ENCODE measurements at places on chromosomes 6 and 20. TPM values are rescaled to one million over a fixed set of nuclear protein-coding genes. Genes with fewer than 3 reads are reported as not detected.

GRCh38 chr20:51284176-51284575 lies 258.3 kb downstream of the NFATC2 start:
- DNase-seq, result no peak

- DNase-seq, result no peak
These were observed 586.0 kb upstream of the CHD6 start for GRCh38 chr20:42204109-42204660.

- no peak for DNase-seq
These were observed 84.9 kb downstream of the ASCC3 start for GRCh38 chr6:100796049-100796823.

- DNase-seq, result no peak
These were observed 33.7 kb upstream of the PAQR8 start for GRCh38 chr6:52328303-52328662.

FRK gene
- total RNA-seq, result 8.1 TPM

- DNase-seq, result no peak
These were observed 97.3 kb downstream of the BMP7 start for GRCh38 chr20:57169162-57169561.

DNA sequence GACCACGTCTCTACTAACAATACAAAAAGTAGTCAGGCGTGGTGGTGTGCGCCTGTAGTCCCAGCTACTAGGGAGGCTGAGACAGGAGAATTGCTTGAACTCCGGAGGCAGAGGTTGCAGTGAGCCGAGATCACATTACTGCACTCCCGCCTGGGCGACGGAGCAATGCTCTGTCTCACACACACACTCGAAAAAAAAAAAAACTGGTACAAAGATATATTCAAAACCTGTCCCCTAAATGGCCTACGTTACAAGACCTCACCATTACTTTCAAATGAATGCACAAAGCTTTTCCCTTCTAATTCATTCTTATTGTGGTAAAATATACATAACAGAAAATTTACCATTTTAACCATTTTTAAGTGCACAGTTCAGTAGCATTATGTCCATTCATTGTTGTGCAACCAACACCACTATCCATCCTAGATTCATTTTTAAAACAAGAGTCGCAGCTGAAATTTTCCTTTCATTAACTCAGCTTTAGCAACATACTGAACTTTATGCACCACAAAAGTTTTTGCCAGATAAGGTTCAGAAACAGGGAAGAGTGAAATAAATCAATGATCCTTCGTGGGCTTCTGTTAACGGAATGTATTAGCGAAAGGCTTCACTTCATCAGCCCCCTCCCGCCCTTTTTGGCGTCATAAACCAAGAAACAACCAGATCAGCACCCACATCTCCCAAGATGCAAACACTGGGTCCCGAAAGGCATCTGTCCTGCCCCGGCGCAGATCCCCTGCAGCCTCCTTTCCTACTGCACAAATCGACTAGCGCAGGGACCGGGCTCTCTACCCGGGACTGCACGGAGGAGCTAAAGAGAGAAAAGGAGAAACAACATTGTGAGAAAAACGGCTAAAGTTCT lies 825 bp upstream of the FAM135A start:
- DNase-seq, result no peak

DNA sequence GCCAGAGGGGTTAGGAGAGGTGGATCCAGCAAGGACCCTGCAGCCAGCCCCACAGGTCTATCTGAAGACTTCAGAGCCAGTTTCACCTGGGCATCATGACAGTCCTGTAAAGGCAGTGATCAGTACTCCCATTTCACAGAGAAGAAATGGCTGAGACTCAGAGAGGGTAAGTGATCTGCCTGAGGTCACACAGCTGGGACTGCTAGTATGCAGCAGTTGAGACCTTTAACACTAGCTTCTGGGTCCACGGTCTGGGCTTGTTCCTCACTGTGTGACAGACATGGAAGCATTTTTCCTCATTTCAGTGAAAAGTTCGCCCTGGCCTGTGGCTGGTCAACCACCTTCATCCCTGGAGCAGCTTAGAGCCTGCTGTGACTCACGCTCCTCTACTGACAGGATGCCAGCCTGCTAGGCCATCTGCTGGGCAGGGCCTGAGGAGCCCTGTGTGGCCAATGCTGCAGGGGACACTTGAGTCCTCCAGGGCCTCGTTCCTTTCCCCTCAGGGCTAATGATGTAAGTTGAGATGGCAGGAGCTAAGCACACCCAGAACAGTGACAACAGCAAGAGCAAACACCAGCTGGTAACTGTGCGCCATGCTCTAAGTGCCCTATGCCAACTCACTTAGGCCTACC lies 192.0 kb downstream of the LRFN2 start:
- DNase-seq, result no peak

- no peak for DNase-seq
These were observed 27.1 kb downstream of the RIPOR2 start for GRCh38 chr6:24908650-24909035.

- DNase-seq, result no peak
These were observed 83.8 kb upstream of the NXT1 start for GRCh38 chr20:23266530-23267398.

CENPW gene
- total RNA-seq, result 29.0 TPM

RIPK1 gene
- 15.4 TPM for total RNA-seq

Measured in epithelial cell of proximal tubule (primary cell).